ENCODE measurements at places on chromosomes 16 and 17.

- peak; percentile 29 for DNase-seq
Observed at GRCh38 chr16:71383054-71383773, 24.7 kb downstream of the CALB2 start.

- peak; percentile 30 for DNase-seq
Observed at GRCh38 chr16:8828541-8829165, 31.0 kb downstream of the PMM2 start.

- DNase-seq, result no peak
Observed at GRCh38 chr16:71937868-71938510, 42.7 kb downstream of the IST1 start.

DNA sequence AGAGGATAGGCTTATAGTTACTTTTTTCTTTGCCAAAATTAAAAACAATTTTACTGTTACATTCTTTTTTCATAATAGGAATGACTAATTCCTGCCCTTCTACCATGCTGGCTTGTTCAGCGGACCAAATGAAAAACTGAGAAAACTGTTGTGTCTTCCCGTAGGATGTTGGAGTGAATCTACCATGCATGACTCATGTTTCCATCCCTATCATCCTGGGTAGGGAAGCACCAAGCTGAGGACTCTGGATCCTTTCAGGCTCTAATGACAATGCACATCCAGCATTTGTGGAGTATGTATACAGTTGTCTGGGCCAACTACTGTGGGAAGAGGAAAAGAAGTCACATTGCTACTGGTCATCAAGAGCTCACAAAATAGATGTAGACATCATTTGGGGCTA, 41.1 kb upstream of the DHX8 start:
- peak; percentile 73 for DNase-seq

- DNase-seq, result no peak
Observed at GRCh38 chr17:47995241-47995935, 24.5 kb downstream of the CDK5RAP3 start.

Data from EH (cell line).